ENCODE measurements at places on chromosomes 12 and 14.
A peak's percentile ranks its signal among the peaks of the same experiment; 100 is the strongest.

DNA sequence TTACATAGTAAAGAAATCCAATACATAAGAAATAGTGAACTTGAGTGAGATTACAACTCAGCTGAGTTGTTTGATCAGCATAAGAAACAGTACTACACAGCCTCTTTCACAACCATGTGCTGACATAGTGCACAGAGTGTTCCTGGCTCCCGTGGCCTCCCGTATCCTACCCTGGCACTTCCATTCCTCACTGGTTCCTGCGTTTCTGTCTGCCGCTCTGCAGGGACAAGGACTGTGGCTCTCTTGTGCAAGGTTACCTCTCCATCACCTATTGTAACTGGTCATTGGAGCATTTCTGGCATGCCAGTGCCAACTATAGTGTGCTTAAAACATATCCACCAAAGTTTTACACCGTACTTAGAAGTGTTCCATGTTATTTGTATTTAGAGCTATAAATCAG, 46.3 kb upstream of the PCED1B start:
- DNase-seq, result peak; percentile 26

DNA sequence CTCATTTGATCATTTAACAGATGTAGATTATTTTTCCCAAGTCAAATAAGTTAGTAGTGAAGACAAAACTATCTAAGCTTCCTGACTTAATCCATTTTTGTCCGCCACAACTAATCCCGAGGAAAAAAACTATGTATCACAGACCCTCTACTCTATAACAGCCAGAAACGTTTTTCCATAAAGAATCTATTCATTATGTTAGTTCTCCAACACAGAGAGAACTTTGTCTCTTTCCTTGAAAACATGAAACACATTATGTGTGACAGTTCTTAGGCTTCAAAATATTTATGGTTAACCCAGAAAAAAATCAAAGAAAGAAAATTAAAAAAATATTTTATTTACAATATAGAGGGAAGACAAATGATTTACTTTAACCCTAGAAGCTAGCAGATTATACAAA, 100.1 kb downstream of the PLEKHG7 start:
- DNase-seq, result no peak

DNA sequence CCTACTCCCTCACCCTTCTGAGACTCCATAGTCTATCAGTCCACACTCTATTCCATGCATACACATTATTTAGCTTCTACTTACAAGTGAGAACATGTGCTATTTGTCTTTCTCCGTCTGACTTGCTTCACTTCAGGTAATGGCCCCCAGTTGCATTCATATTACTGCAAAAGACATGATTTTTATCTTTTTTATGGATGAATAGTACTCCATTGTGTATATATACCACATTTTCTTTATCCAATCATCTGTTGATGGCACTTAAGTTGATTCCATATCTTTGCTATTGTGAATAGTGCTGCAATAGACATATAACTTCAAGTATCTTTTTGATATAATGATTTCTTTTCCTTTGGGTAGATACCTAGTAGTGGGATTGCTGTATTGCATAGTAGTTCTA, 171.8 kb downstream of the DACT1 start:
- no peak for DNase-seq

GRCh38 chr14:76676539-76676938, 84.7 kb upstream of the VASH1 start:
- DNase-seq, result no peak

GRCh38 chr12:131087991-131088700, 134.4 kb downstream of the ADGRD1 start:
- DNase-seq, result no peak

- DNase-seq, result no peak
Observed at GRCh38 chr14:39433452-39433813, 1.2 kb upstream of the FBXO33 start.

DNA sequence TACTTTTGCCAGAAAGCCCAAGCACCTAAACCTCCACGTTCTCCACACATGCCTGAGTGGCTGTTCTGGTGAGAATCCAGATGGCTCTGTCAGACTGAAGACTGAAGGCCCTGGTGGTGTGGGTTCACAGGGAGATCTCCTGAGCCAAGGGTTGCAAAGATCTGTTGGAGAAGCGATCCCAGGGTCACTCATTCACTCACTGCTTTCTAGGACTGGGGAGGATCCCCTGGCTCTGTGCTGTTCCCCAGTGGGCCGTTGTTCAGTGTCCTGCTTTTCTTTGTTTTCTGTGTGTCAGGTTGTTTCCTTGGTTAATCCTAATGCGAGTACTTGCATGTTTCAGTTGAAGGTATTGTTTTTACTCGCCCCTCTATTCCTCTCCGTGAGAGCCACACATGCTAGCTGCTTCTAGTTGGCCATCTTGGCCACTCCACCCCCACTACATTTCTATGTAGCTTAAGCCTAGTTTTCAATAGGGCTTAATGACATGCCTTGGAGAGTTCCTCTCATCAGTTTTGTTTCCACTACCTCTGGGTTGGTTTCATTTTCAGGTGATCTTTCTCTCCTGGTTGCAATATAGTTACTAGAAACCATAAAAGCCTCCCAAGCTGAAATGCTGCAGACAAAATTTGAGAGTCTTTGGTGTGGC, 144.5 kb upstream of the SLC38A2 start:
- no peak for DNase-seq

GRCh38 chr14:95328729-95329503, 9.2 kb upstream of the CLMN start:
- peak; percentile 23 for DNase-seq

- no peak for DNase-seq
Observed at GRCh38 chr12:96687719-96688118, 198.3 kb downstream of the CFAP54 start.
